ENCODE measurements at places on chromosomes 11 and 22. TPM values are rescaled to one million over a fixed set of nuclear protein-coding genes. Genes with fewer than 3 reads are reported as not detected.

DNA sequence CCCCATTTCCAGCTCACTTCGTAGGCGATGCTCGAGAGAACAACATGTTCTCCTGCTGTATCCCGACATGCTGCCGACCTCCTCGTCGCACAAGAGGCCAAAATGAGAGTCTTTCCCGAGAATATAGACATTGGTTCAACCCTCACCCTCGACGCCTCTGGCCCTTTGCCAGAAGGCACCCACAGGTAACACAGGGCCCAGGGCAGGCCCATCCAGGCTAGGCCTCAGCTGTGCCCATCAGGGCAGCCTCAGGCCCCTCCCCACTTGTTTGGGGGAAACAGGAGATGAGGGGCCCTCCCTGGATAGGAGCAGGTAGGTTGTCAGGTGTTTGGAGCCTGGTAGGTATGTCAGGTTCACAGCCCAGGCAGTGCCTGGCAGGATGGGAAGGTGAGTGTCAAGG lies 2.7 kb upstream of the RGL4 start:
- no peak for DNase-seq

SUSD2 gene
- 0.26 TPM for total RNA-seq

GRCh38 chr22:22770280-22770871 lies 117.2 kb upstream of the IGLL5 start:
- no peak for DNase-seq

DNA sequence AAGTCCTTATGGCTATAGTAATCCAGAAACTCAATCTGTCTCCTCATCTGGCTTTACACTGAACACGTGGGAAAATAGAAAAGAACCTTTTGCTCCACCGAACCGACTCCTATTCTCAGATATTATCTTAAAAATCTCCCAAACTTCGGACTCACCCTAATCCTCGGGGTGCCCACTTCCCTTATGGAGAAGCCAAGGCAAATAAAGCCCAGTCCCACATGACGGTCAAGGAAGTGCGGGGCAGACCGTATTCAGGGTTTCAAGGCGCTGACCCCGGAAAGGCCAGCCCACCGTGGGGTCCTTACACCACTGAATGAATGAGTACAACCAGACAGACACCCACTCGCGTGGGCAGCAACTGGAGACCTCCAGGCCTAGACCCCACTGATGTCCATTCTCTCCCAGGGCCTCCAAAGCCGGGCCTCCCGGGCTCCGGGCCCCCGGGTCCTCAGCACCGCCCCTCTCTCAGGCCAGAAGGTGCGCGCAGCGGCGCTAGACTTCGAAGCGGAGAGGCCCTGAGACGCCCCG lies 489 bp downstream of the NUP98 start:
- DNase-seq = no peak

Measured in urinary bladder (tissue), 4 donors.